Cerebellum (tissue), 4 donors: ENCODE measurements at places on chromosomes 12 and 14.

DNA sequence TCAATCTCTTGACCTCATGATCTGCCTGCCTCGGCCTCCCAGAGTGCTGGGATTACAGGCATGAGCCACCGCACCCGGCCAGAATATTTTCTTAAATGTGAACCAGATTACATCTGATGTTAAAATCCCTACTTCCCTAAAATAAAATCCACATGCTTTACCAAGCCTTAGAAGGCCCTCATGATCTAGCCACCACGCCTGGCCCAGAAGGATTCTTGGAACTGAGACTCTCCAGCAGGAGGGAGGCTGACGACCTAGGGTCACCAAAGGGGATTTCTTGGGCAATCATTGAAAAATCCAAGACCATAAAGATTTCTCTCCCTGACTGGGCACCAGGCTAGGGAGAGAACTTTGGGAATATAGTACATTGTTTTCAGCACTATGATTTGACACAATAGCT is 25.2 kb upstream of the RASSF3 start:
- no peak for DNase-seq

GRCh38 chr12:132388379-132389015 is 59.1 kb upstream of the GALNT9 start:
- no peak for DNase-seq

DNA sequence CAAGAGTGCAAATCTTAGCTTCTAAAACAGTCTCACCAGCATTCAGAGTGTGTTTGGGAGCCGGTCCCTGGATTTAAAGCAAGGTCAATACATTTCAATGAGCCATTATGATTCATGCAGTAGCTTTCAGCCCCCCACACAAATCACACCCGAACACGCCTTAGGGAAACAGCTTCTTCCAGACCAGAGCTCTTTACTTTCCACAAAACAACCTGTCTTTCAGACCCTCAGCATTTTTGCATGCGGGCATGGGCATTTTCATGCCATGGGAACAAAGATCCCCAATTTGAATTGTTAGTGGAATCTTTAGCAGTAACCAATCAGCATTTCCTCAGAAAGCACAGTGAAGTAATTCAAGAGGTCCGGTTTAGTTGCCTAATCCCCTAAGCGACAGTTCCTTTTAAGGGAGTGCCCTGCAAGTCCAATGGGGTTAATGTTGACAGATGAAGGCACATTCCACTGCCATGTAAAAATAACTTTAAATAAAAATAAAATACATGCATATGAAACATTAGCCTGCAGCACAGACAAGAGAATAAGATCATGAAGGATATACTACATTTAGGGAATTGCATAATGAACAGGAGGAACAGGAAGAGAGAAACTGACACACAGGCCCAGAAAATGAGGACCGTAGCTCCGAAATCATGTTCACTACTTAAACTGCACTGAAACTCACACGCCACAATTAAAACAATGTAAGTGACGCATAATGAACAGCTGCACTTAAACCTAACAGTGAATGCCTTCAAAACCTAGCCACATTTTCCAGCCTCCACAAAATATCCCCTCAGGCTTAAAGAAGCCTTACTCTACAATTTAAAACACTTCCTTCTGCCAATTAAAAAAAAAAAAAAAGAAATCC is 4.0 kb downstream of the VPS37B start:
- no peak for DNase-seq

- DNase-seq = no peak
Observed at GRCh38 chr14:38297681-38298080, 41.8 kb upstream of the CLEC14A start.

GRCh38 chr12:51592034-51592705 is 1.1 kb downstream of the SCN8A start:
- no peak for DNase-seq

DNA sequence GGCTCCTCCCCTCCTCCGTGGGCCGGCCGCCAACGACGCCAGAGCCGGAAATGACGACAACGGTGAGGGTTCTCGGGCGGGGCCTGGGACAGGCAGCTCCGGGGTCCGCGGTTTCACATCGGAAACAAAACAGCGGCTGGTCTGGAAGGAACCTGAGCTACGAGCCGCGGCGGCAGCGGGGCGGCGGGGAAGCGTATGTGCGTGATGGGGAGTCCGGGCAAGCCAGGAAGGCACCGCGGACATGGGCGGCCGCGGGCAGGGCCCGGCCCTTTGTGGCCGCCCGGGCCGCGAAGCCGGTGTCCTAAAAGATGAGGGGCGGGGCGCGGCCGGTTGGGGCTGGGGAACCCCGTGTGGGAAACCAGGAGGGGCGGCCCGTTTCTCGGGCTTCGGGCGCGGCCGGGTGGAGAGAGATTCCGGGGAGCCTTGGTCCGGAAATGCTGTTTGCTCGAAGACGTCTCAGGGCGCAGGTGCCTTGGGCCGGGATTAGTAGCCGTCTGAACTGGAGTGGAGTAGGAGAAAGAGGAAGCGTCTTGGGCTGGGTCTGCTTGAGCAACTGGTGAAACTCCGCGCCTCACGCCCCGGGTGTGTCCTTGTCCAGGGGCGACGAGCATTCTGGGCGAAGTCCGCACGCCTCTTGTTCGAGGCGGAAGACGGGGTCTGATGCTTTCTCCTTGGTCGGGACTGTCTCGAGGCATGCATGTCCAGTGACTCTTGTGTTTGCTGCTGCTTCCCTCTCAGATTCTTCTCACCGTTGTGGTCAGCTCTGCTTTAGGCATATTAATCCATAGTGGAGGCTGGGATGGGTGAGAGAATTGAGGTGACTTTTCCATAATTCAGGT is at the start of gene PSEN1:
Gene PSEN1 (plus strand): TSS at position 121 of the 839 bp plus-strand sequence. CDS start 11,513 bp downstream, outside the sequence.
- peak; percentile 99 for DNase-seq

DNA sequence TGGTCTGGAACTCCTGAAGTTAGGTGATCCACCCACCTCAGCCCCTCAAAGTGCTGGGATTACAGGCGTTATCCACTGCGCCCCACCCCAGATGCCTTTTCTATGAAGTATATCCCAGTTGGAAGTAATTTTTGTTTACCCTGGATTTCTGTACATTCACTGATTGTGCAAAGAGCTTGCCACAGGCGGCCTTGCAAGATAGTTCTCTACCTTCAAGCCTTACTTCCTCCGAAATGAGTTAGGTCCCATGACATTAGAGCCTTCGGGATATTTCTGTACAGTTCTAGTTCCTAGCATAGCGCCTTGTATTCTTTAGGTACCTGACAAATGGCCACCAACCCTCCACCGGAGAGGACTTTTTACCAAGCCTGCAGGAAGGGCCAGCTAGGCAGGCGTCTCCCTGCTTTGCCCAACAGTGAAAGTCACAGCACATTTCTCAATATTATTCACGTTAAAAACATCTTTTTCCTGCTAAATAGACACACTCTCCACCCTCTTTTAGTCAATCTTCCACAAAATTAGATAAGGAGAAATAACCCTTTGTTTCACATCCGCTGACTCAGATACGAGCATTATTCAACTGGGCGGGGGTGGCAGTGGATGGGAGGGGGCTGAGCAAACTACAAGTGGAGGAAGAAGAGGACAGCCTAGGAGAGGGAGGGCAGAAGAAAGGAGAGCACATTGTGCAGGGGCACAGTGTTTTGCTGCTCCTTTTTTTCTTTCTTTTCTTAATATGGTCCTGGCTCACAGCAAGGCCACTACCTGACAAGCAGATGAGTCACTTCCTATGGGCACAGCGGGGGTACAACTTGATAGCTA is 40.0 kb upstream of the CAPRIN2 start:
- DNase-seq = peak; percentile 76

DNA sequence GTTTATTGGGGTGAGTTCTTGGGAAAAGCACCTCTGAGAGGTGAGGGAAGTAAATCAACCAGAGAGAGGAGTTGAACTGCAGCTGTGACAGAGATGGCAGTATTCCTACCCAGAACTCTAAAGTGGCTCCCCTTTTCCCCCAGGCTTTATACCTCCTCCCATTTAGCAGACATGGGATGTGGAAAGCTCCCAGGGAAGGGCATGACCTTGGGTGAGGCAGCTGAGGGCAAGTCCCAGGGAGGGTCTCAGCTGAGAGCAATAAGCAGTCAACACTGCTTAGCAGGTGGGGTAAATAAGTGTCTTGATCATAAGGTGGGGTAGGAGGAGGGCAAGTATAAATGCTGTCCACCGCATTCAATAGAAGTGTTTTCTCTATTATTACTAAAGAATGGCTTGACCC is 143.0 kb downstream of the AKAP6 start:
- DNase-seq = no peak

- no peak for DNase-seq
Observed at GRCh38 chr12:70070494-70071007, 172.7 kb upstream of the CNOT2 start.

- peak; percentile 79 for DNase-seq
Observed at GRCh38 chr12:26226629-26227360, 31.4 kb downstream of the SSPN start.

DNA sequence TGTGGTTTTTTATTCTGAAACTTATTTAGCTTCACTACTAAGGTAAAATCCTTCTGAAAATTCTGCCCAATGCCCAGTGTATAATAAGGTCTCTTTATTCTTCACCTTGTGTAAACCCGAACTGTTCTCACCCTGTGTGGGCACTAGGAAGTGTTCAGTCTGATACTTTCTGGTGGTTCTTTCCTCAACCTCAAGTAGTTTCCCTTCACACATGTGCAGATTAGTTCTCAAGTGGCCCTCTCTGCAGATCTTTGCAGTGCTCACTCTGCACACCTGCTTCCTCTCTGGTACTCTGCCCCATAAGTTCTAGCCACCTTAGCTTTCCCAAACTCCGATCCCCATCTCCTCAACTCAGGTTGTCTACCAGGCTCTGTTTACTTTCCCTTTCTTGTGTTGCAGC is 61.6 kb downstream of the RAD51B start:
- DNase-seq = no peak

DNA sequence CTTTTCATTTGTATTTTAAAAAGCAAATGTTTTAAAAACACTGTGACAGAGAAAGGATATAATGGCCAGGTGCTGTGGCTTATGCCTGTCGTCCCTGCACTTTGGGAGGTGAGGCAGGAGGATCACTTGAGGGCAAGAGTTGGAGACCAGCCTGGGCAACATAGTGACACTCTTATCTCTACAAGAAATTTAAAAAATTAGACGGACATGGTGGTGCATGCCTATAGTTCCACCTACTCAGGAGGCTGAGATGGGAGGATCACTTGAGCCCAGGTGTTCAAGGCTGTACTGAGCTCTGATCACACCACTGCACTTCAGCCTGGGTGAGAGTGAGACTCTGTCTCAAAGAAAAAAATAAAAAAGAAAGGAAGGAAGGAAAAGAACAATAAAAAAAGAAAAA is 7.8 kb downstream of the RFX4 start:
- DNase-seq = no peak

DNA sequence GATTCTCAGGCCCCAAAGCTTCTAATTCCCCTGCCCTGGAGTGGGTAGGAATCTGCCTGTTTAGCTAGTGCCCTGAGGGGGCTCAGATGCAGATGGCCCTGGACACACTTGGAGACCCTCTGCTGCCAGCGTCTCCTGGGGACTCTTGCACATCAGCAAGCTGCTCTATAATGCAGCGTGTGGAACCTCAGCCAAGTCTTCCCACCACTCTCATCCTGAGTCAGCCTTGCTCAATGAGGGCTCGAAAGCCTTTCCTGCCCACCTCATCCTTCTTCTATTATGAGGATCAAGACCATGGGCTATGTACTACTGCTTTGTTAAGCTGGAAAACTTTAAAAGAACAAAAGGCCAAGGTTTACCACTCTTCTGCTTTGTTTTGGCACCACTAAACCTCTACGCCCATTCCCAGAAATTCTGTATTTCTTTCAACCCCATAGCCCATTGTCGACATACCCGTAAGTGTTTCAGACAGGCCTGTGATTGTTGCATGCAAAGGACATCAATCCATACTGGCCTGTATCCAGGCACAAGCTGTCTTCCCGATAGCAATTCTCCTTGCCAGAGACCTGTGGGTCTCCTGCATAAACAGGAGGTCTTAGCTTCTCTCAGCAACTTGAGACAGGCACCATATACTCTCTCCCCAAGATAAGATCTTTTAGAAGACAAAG is 246.9 kb downstream of the DPF3 start:
- DNase-seq = no peak

- no peak for DNase-seq
Observed at GRCh38 chr12:25365340-25365730, 114.6 kb upstream of the KRAS start.

DNA sequence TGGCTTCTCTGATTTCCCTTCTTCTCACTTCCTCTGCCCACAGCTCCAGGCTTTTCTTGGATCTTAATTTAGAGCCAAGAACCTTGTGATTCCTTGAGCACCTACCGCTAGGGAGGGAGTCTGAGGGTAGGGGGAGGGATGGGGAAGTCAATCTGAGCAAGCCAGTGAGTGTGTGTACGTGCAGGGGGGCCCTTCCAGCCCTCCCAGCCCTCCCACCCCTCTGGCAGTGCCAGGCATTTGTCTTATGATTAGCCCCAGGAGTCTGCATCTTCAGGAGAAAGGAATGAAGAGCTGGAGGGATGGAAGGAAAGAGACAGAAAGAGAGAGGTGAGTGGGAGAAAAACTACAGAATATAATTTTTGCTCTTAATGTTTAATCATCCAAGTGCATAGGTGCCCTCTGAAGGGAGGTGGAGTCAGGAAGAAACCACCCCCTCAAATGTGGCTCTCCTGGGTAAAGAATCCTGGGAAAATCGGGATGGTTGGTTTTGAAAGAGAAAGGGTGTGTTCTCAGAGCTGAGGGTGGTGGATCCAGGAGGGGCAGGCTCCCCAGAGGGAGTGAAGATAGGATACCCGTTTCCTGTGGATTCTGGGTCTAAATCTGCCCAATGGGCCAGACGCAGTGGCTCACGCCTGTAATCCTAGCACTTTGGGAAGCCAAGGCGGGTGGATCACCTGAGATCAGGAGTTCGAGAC is 2.1 kb downstream of the PIANP start:
- no peak for DNase-seq

GRCh38 chr12:26528943-26529342 is 304.1 kb downstream of the ITPR2 start:
- no peak for DNase-seq
